A549 treated with Mapracorat at 1 μM for 4 hours (cell line): ENCODE measurements at places on chromosomes 4 and X. TPM values are rescaled to one million over a fixed set of nuclear protein-coding genes. Genes with fewer than 3 reads are reported as not detected.

MXD4 gene
- total RNA-seq = 15.4 to 22.0 TPM (median 20.9 TPM) in 5 replicates

CCDC160 gene
- total RNA-seq = not detected in 5 replicates

CXorf51A gene
- not detected in 5 replicates for total RNA-seq

TMPRSS11D gene
- total RNA-seq = not detected in 5 replicates

NDNF gene
- not detected in 5 replicates for total RNA-seq

F8A3 gene
- 0.55 to 1.4 TPM (median 1.0 TPM) in 5 replicates for total RNA-seq

NDST3 gene
- total RNA-seq = not detected in 5 replicates

CXXC4 gene
- 0.02 TPM in 2 of 5 replicates, not detected in the others for total RNA-seq

RBMXL3 gene
- total RNA-seq = not detected in 5 replicates

CNKSR2 gene
- 1.8 to 3.0 TPM (median 2.3 TPM) in 5 replicates for total RNA-seq

AMBN gene
- total RNA-seq = not detected in 5 replicates

HSFX1 gene
- 0.09 to 0.53 TPM (median 0.24 TPM) in 5 replicates for total RNA-seq
